ENCODE measurements at places on chromosomes 4 and X.

- no peak overlapping the region for H3K4me3 ChIP-seq
- no peaks in the 10 kb centered on the region for H3K27me3 ChIP-seq
- no peaks in the 10 kb centered on the region for H3K36me3 ChIP-seq
- H3K27ac ChIP-seq = no peak overlapping the region
- DNase-seq = no peak
Measured at GRCh38 chrX:7503251-7503650, 339.7 kb upstream of the VCX start.

GRCh38 chrX:74493806-74494205, 72.5 kb downstream of the SLC16A2 start:
- H3K27ac ChIP-seq = no peak overlapping the region
- no peak overlapping the region for H3K4me3 ChIP-seq
- H3K36me3 ChIP-seq = no peaks in the 10 kb centered on the region
- H3K4me1 ChIP-seq = no peaks in the 10 kb centered on the region
- no peaks in the 10 kb centered on the region for H3K27me3 ChIP-seq

DNA sequence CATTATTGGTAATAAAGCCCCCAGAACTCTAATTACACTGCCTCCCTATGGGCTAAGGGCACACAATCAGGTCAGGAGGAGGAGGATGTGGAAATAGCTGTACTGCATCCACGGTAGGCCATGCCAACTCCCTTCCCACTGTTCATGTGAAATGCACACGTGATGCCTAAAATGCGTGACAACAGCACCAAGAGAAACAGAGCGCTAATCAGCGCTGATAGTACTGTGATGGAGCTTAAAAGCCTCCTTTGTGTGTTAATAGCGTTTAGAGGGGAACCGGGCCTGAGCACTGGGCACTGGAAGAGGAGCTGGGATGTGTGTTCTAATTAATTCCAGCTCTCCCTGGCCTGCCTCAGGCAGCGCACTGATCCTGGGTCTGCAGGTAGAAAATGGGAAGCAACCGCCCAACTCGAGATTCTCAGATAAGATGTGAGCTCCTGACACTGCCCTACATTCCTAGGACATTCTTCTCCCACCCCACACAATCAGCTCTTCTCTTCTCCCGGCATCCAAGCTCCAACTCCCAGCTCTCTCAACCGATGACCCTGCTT, 12.9 kb downstream of the DCTD start:
- no peak overlapping the region for H3K27ac ChIP-seq
- H3K4me1 ChIP-seq = no peaks in the 10 kb centered on the region
- H3K36me3 ChIP-seq = peaks cover 32% of the 10 kb centered on the region
- no peak overlapping the region for H3K4me3 ChIP-seq

DNA sequence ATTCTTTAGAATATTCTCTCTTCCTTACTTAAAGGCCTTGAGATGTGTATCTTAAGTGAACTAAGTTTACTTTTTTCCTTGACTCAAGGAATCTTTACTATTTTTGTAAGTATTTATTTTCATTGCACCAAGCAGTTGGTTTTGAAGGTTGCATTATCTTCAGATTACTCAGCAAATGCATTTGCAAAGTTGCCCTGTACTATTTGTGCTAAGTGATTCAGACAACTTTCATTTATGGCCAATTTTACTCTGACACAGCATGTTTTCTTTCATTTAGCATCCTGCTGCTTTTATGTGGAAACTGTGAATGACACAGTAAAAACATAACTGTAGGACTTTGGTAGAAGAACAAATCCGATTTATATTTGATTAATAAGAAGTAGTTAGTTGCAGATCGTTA, 191.0 kb downstream of the CCSER1 start:
- H3K36me3 ChIP-seq = no peaks in the 10 kb centered on the region
- no peak overlapping the region for H3K4me3 ChIP-seq
- H3K4me1 ChIP-seq = peaks cover 12% of the 10 kb centered on the region
- no peak for DNase-seq
- peak overlapping the region; percentile 23 for H3K27ac ChIP-seq

- no peaks in the 10 kb centered on the region for H3K4me1 ChIP-seq
- no peaks in the 10 kb centered on the region for H3K36me3 ChIP-seq
- no peaks in the 10 kb centered on the region for H3K27me3 ChIP-seq
- no peak overlapping the region for H3K27ac ChIP-seq
- DNase-seq = no peak
Measured at GRCh38 chr4:83232082-83232481, 52.5 kb downstream of the COQ2 start.

GRCh38 chrX:72641611-72642010, 69.0 kb upstream of the HDAC8 start:
- no peaks in the 10 kb centered on the region for H3K36me3 ChIP-seq
- H3K27me3 ChIP-seq = no peaks in the 10 kb centered on the region
- no peak for DNase-seq

DNA sequence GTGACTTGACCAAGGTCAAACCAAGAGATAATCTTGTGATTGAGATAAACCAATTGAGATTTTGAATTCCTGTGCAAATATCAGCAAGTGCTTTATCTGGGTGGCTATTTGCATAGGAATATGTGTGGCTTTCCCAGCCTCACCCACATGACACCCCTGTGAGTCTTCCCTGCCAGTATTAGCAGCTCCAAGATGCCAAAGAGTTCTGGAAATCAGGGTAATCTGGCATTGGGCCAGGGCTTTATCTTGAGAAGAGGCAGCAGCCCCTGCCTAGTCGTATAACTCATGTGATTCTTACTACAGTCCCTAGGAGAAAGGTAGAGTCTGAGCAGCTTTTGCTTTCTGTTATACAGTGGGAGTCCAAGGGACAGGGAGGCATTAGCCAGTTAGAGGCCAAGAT, 87.7 kb downstream of the RLIM start:
- H3K27me3 ChIP-seq = no peaks in the 10 kb centered on the region
- H3K27ac ChIP-seq = no peak overlapping the region
- no peaks in the 10 kb centered on the region for H3K36me3 ChIP-seq
- DNase-seq = no peak
- no peaks in the 10 kb centered on the region for H3K4me1 ChIP-seq

GRCh38 chrX:123087326-123087725, 96.8 kb upstream of the GRIA3 start:
- H3K4me3 ChIP-seq = no peak overlapping the region
- no peak for DNase-seq
- H3K27ac ChIP-seq = no peak overlapping the region
- H3K27me3 ChIP-seq = no peaks in the 10 kb centered on the region
- no peaks in the 10 kb centered on the region for H3K36me3 ChIP-seq
- no peaks in the 10 kb centered on the region for H3K4me1 ChIP-seq

GRCh38 chr4:99845708-99846469, 29.3 kb downstream of the DAPP1 start:
- H3K27me3 ChIP-seq = no peaks in the 10 kb centered on the region
- no peaks in the 10 kb centered on the region for H3K36me3 ChIP-seq
- H3K4me1 ChIP-seq = peaks cover 6% of the 10 kb centered on the region
- DNase-seq = no peak

DNA sequence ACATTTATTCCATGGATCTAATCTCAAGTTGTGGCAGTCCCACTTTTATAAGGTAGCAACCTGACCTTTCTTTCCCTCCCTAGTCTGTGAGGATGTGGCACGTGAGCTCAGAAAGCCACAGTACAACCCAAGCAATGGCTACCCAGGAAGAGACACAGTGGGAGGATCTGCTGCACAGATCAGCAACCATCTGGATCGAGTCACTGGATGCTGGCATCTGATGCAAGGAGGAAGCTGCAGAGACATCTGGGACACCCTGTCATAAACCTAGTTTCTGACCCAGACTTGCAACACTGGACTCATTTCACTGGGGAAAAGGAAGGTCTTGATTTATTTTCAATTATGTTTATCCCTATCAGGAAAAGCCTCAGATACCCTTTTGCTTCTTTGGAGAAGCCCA, 327.1 kb downstream of the PAPSS1 start:
- no peak overlapping the region for H3K4me3 ChIP-seq
- no peaks in the 10 kb centered on the region for H3K4me1 ChIP-seq
- no peaks in the 10 kb centered on the region for H3K27me3 ChIP-seq
- DNase-seq = no peak
- no peaks in the 10 kb centered on the region for H3K36me3 ChIP-seq

GRCh38 chrX:49041744-49042580, 1.2 kb downstream of the TFE3 start:
- H3K36me3 ChIP-seq = peaks cover 23% of the 10 kb centered on the region
- peak overlapping the region; percentile 65 for H3K4me3 ChIP-seq
- no peaks in the 10 kb centered on the region for H3K27me3 ChIP-seq

DNA sequence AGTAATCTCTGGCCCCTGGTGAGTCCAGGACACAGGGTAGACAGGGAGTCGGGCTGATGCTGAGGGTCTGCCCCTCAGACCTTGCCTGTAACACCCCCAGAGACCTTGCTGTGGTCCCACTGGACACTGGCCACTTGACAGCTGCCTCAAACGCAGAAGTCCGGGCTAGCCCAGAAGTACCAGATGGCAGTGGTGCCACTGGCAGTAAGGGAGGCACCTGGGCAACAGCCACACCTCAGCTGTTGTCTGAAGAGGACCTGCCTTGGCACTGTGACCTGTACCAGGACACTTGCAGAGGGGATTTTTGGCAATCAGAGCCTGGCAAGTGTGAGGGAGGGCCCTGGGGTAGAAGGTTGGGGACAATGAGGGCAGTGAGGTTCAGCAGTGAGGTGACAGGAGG, 63.3 kb upstream of the UXT start:
- no peaks in the 10 kb centered on the region for H3K4me1 ChIP-seq
- DNase-seq = no peak
- H3K27ac ChIP-seq = no peak overlapping the region
- no peaks in the 10 kb centered on the region for H3K36me3 ChIP-seq
- no peak overlapping the region for H3K4me3 ChIP-seq
- H3K27me3 ChIP-seq = no peaks in the 10 kb centered on the region

- H3K36me3 ChIP-seq = no peaks in the 10 kb centered on the region
- H3K27me3 ChIP-seq = peaks cover 9% of the 10 kb centered on the region
- peak; percentile 61 for DNase-seq
- H3K27ac ChIP-seq = no peak overlapping the region
- no peak overlapping the region for H3K4me3 ChIP-seq
Measured at GRCh38 chr4:8192748-8193738, 6.0 kb upstream of the SH3TC1 start.

GRCh38 chr4:48937033-48937432, 30.5 kb upstream of the OCIAD2 start:
- no peak overlapping the region for H3K4me3 ChIP-seq
- no peak overlapping the region for H3K27ac ChIP-seq
- H3K4me1 ChIP-seq = peaks cover 6% of the 10 kb centered on the region
- no peaks in the 10 kb centered on the region for H3K36me3 ChIP-seq

GRCh38 chr4:44916411-44916810, 190.1 kb upstream of the GNPDA2 start:
- no peaks in the 10 kb centered on the region for H3K36me3 ChIP-seq
- DNase-seq = no peak
- H3K27me3 ChIP-seq = no peaks in the 10 kb centered on the region

DNA sequence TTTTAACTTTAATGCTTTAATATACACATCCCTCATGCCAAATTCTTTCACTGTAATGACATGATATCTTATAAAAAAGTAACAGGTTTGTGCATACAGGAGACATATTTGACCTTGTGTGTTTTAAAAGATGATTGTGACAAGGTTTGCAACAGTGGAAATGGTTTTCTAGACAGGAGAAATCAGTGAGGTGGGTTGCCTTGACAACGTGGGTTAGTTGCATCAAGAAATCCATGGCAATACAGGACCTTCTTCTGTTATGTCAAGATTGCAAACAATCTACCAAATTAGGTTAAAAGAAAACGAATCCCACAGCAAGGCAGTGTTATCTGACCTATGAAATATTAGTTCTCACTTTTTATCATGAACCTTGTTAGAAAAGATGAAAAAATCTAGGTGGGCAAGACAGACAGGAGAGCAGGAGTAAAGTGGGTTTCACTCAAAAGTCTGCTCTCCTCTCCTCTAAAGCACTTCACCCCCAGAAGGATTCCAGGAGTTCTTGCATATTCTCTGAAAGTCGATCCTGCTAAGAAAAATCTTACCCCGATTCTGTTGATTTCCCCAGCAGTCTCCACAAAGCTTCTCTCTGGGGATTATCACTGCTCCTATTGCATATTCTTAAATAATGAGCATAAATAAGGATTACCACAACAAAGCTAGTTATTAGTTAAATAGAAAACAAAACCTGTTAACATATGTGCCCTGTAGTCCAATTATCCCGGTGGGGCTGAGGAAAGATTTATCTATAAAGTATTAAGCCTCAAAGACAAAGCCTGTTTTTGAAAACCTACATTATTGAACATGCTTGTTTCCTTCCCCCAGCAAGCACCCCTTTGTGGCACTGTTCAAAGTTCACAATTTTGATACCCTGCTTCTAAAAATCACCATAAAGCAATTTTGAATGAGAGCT, 71.0 kb downstream of the TMA16 start:
- H3K27me3 ChIP-seq = no peaks in the 10 kb centered on the region
- no peak overlapping the region for H3K27ac ChIP-seq
- H3K4me1 ChIP-seq = no peaks in the 10 kb centered on the region
- no peak for DNase-seq
- no peak overlapping the region for H3K4me3 ChIP-seq

GRCh38 chr4:62471021-62471420, 1270.9 kb downstream of the ADGRL3 start:
- no peaks in the 10 kb centered on the region for H3K27me3 ChIP-seq
- H3K27ac ChIP-seq = no peak overlapping the region
- no peak for DNase-seq

DNA sequence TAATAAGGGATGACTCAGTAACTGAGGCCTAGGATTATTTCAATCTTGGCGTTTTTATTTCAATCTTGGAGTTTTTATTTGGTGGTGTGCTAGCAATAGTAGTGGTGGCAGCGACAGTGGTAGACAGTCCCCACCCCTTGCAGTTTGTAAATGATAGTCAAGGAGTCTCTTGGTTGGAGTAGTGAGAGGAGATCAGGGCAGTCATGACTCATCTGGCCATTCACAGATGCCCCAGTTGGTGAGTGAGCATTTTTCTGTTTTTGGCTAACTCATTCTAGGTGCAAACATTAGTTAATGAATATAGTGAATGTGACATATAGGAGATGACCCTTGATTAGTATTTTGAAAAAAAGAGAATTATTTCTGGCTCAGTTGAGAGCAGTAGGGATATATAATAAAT, 93.5 kb upstream of the ADAD1 start:
- peaks cover 71% of the 10 kb centered on the region for H3K36me3 ChIP-seq
- H3K27me3 ChIP-seq = no peaks in the 10 kb centered on the region
- no peak for DNase-seq
- H3K4me1 ChIP-seq = no peaks in the 10 kb centered on the region
- no peak overlapping the region for H3K27ac ChIP-seq

GRCh38 chr4:71691416-71692073, 92.3 kb downstream of the GC start:
- H3K4me1 ChIP-seq = peaks cover 7% of the 10 kb centered on the region
- no peak overlapping the region for H3K27ac ChIP-seq
- DNase-seq = no peak
- H3K36me3 ChIP-seq = no peaks in the 10 kb centered on the region

- no peaks in the 10 kb centered on the region for H3K4me1 ChIP-seq
- no peaks in the 10 kb centered on the region for H3K27me3 ChIP-seq
- H3K36me3 ChIP-seq = no peaks in the 10 kb centered on the region
- DNase-seq = no peak
- peak overlapping the region; percentile 81 for H3K27ac ChIP-seq
Measured at GRCh38 chrX:49187028-49187394, 838 bp upstream of the PRICKLE3 start.

All from tibial artery (tissue), 4 donors.